ENCODE measurements at places on chromosomes 7 and 10.

- DNase-seq, result no peak
These were observed 29.2 kb upstream of the GALNTL5 start for GRCh38 chr7:151927011-151927410.

- DNase-seq, result no peak
These were observed 19.4 kb downstream of the KAZALD1 start for GRCh38 chr10:101080933-101081931.

- peak; percentile 60 for DNase-seq
These were observed 10.5 kb upstream of the TRIM24 start for GRCh38 chr7:138449580-138449979.

GRCh38 chr10:13271552-13272163, 28.2 kb downstream of the PHYH start:
- DNase-seq, result peak; percentile 63

DNA sequence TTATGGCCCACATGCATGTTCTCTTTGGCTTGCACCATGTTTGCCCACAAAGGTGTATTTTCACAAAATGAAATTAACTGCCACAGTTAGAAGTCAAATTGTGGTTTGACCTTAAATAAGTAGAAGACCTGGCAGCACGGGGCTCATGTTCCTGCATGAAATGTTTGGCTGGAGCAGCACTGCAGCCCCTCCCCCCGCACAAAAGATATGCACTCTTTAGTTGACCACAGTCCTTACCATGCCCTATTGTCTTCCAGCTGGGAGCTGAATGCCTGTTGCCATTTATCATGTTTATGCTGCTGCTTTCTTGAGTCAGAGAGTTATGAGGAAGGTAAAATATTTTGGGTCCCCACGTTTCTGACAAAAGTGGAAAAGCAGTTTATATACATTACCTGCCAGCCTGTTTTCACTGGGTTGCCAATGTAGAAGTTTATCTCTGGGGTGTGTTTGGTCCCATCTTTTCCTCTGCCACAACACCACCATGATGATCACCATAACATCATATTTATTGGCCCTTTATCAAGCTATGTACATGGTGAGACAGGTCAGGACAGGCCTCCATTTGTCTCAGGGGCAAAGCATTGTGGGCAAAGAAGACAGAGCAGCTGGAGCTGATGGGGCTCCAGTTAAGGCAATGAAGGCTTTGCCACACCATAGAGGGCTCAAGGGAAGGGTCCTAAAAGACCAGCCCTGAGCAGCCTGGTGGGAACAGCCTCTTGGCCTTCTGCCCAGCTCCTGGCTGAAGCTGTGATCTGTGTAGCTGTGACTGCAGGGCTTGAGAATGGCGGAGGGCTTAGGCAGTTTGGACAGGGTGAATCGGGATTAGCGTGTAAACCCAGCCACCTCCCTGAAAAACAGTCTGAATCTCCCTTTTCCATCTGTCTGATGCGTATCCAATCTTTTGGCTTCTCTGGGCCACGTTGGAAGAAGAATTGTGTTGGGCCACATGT, 5.4 kb downstream of the PRF1 start:
- no peak for DNase-seq

DNA sequence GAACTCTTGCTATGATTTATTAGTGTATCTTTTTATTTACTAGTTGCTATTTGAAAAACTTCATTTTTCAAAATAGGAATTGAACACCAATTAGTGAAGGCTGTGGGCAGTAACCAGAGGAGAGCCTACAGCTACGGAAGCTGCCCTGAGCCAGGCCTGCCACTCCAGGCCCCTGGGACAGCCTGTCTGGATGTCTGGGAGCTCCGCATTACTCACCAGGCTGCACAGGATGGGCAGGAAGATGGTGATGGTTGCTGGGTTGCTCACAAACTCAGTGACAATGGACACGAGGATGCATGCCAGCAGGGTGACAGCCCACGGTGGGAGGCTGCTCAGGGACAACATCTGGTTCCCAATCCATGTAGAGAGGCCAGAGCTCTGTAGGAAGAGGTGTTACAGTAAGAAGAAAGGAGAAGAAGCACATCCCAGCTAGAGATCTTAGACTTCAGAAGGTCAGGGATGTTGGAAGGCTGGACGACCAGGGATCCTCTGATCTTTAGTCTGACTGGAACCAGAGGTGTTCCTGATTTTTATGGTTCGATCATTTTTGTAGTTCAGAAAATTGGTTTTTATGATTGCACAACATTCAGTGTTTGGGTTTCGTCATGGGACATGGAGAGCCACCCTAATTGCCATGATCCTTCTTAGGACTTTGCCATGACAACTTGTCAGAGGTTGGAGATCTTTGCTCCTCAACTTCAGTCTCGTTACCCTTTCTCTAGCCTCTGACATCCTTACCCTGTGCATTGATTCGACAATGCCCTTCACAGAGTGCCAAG, 23.2 kb downstream of the STMP1 start:
- no peak for DNase-seq

GRCh38 chr7:72706521-72706920, 121.5 kb downstream of the TYW1B start:
- DNase-seq, result no peak

DNA sequence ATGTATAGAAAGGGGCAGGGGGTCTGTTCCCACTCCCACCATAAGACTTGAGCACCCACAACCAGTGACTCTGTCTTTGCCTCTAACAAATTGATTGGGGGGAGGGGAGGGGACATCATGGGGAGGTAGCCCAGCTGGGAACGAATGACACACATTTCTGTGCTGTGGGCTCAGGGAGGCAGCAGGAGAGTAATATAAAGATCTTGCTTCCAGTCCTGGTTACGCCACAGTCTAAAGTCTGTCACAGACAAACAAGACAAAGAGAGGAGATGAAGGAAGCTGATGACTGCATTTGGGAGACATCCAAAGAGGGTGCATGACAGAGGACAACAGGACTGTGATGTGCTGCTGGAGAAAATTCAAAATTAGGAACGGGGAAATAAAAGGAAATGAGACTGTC, 153.9 kb downstream of the ACTR3B start:
- DNase-seq, result no peak

- DNase-seq, result no peak
These were observed 7.0 kb downstream of the OSBPL3 start for GRCh38 chr7:24972991-24973390.

GRCh38 chr10:125795128-125795527, 19.5 kb upstream of the MMP21 start:
- no peak for DNase-seq

- peak; percentile 17 for DNase-seq
These were observed 44.2 kb upstream of the PRSS58 start for GRCh38 chr7:142301923-142302550.

GRCh38 chr7:98594787-98595186, 22.3 kb upstream of the NPTX2 start:
- DNase-seq, result no peak

GRCh38 chr7:63233881-63234280, 764.8 kb upstream of the ZNF722 start:
- DNase-seq, result no peak

DNA sequence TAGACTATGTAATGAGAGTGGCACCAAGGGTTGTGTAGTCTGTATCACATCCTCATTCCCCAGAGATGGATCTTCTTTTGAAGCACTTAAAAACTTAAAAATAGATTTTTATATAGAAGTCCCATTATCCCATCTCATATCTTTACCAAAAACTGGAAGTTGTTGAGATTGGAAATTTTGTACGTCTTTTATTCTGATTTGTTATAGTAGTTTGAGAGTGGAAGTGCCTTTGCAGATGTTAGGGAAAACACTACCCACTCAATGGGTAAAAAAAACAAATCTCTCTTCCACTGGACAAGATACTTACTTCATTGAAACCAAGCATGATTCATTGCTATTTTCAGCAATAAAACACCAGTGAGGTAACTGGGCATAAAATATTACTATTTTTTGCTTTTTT, 184.4 kb downstream of the MACC1 start:
- no peak for DNase-seq

DNA sequence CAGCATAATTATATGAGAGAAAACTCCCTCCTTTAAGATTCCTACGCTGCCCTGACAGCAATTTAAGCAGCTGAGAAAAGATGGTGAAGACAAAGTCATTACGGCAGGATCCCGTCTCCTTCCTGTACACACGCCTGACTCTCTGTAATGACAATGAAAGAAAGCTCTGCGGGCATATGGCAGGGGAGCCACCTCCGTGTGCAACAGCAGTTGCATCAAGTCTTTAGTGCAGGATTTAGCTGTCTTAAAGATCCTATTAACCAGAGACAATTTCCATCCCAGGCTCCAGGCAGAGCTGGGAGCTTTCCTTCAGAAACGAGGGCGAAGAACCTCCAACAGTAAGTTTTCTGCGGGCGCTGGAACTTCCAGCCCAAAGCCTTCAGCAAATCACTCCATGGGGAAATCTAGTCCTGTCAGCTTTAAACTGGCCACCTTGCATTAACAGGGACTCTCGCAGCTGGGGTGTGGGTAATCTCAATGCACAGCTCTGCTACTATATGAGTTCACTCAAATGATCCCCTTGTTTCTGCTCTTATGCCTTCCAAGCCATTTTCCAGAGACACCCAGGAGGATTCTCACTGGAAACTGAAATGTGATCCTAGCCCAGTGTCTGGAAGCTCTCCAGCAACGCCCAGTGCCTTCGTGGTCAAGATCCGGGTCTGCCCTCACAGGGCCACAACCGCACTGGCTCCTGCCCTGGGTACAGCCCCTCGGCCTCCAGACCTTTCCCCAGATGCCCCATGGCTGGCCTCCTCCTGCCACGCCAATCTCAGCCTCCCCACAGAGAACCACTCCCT, 74.9 kb downstream of the CTBP2 start:
- no peak for DNase-seq

GRCh38 chr7:43485580-43485979, 97.3 kb upstream of the STK17A start:
- no peak for DNase-seq

DNA sequence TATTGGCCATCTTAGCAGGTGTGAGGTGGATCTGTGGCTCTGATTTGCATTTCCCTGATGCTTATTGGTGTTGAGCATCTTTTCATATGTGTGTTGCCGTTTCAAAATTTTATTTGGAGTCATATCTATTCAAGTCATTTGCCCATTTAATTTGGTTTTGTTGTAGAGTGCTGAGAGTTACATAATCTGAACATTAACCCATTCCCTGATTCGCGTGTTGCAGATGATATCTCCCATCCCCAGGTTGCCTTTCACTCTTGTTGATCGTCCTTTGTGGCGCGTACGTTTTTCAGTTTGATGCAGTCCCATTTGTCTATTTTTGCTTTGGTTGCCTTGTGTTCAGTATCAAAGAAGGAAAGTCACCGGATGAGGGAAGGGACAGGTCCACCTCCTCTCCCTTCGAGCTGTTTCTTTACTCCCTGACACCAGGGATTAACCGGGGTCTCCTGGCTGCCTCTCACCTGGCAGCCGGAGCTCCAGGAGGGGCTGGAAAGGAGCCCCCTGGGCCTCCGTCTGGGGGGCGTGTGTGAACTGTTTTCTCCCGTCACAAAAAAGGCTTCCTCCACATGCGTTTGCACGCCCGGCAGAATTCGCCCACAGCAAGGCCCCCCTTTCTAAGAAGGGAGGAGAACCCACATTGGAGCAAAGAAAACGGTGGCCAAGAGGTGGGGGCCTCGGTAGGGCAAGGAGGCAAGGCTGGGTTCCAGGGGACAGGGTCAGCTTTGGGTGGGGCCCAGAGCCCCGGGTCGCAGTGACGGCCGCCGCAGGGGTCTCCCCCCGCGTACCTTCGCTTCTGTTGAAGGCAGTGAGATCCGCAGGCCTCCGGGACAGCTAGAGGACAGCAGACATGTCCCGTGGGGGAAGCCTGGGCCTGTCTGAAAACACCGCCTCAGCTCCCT, 8.3 kb downstream of the MNX1 start:
- DNase-seq, result no peak

DNA sequence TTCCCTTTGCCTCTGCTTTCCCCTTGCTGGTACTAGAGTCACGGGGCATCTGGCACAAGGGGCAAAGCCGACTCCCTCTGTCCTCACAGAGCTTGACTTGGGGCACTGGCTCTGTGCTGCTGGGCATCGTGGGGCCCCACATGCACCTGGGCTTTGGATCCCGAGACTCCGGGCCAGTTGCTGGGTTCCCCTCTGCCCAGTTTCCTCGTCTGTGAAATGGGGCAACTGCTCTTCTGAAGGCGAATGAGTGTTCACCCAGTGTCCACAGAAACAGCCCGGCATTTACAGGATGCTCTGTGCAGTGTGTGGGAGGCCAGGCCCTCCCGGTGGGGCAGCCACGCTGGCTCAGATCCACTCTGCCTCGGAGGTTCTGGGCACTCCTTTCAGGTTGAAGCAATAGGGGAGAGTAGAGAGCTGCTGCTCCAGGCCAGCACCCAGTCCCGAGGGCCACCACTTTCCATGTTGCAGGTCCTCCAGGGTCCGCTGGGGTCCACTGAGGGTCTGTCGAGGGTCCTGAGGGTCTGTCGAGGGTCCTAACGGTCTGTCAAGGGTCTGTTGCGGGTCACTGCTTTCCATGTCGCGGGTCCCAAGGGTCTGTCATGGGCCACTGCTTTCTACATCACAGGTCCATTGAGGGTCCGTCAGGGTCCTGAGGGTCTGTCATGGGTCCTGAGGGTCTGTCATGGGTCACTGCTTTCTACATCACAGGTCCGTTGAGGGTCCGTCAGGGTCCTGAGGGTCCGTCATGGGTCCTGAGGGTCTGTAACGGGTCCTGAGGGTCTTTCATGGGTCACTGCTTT, 103.6 kb downstream of the VIPR2 start:
- DNase-seq, result no peak

DNA sequence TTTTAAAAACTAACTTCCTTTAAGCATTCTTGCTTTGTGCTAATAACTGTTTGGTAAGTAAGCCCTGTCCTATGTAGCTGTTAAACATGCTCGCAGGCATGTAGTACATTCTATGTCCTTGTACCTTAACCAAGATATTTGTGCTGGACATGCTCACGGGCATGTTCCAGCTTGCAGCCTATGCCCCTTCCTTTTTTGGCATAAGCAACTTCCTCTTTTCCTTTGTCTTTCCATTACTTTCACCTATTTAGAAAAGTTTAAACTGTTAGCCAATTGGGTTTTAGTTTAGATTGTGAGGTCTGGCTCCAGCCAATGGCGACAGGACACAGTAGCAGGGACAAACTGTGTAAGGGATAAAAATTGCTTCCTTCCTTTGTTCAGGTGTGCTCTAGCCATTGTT, 14.4 kb upstream of the APBB1IP start:
- no peak for DNase-seq

- DNase-seq, result no peak
These were observed 80.7 kb upstream of the DUSP5 start for GRCh38 chr10:110416776-110417711.

DNA sequence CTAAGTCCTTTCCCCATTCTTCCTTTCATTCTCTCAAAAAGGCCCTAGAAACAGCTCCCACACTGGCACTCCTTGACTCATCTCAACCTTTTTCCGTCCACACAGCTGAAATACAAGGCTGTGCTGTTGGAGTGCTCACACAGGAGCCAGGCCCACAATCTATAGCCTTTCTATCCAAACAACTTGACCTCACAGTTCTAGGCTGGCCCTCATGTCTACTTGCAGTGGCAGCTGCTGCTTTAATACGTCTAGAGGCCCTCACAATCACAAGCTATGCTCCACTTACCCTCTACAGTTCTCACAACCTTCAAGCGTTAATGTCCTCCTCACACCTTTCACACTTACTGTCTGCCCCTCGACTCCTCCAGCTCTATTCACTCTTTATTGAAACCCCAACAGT, 12.0 kb upstream of the LRRC61 start:
- no peak for DNase-seq

- no peak for DNase-seq
These were observed 7.2 kb downstream of the SGCE start for GRCh38 chr7:94648731-94649130.
